SJSA1 (cell line): ENCODE measurements at places on chromosomes 3 and 15. TPM values are rescaled to one million over a fixed set of nuclear protein-coding genes. Genes with fewer than 3 reads are reported as not detected.
A peak's percentile ranks its signal among the peaks of the same experiment; 100 is the strongest.

Gene GOLGA8R
- total RNA-seq = 1.3 and 1.6 TPM in 2 replicates

Gene MYH15
- 0.05 TPM in 1 of 2 replicates, not detected in the other for total RNA-seq

Gene ACAD9
- 29.2 and 29.3 TPM in 2 replicates for total RNA-seq

Gene CHL1
- not detected in 2 replicates for total RNA-seq

Gene SCG3
- not detected in 2 replicates for total RNA-seq

DNA sequence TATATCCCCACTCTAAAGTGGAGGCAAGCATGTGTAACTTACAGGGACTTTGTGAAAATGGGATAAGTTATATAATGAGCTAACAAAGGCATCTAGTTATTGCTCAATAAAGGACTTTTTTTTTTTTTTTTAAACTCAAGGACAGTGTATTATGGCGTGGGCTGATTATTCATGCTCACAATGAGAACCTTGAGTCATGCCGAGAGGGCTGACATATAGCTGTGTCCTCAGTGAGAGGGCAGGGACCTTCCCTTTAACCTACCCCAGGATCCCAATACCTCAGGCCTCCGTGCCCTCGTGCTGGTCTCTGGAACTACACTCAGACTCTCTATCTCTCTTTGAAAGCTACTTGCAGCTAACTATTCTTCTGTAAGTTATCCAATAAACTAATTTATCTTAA lies 319.9 kb upstream of the ICE2 start:
- no peak overlapping the region for H3K4me3 ChIP-seq
- no peak for DNase-seq
- H3K36me3 ChIP-seq = no peaks in the 10 kb centered on the region
- no peaks in the 10 kb centered on the region for H3K4me1 ChIP-seq

DNA sequence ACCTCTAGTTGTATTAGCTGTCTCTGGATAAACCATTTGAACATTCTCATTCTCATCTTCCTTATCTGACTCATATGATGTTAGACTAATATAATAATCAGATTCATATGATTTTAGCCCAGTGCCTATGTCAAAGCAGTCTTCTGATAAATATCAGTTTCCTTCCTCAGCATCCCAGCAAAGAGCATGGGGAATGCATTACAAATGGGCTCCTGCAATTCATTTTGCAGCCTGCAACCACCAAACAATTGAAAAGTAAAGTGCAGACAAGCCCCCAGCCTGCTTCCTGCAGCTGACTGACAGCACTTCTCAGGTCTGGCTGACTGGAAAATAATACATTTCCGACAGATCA lies 78.2 kb upstream of the STAC start:
- H3K27me3 ChIP-seq = no peaks in the 10 kb centered on the region
- no peaks in the 10 kb centered on the region for H3K36me3 ChIP-seq
- no peak overlapping the region for H3K4me3 ChIP-seq
- no peak overlapping the region for H3K27ac ChIP-seq
- H3K4me1 ChIP-seq = peaks cover under 1% of the 10 kb centered on the region; the same call in 1 of the 2 replicates

GRCh38 chr3:42747581-42747980 lies 25.5 kb downstream of the CCDC13 start:
- H3K4me3 ChIP-seq = no peak overlapping the region
- H3K4me1 ChIP-seq = peaks cover 10% of the 10 kb centered on the region
- no peaks in the 10 kb centered on the region for H3K36me3 ChIP-seq

Gene C3orf22
- not detected in 2 replicates for total RNA-seq

DNA sequence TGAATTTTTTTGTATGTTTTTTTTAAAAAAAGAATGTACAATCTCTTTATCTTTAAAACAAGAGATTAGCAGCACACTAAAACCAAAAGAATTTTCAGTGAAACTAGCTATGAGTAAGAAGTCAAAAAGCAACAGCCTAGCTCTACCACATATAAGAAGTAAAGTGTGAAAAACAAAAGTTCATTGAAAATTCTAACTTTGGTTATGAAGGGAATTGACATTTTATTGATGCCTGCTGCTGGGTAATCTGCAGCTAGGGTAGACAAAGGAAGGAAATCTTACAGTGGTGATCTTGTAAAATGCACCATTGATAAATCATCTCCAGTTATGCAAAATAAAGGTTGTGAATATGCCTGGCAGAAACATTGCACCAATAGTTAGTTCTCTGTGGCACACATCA lies 37.8 kb upstream of the FOXB1 start:
- H3K4me3 ChIP-seq = no peak overlapping the region
- H3K27ac ChIP-seq = no peak overlapping the region
- no peaks in the 10 kb centered on the region for H3K36me3 ChIP-seq

DNA sequence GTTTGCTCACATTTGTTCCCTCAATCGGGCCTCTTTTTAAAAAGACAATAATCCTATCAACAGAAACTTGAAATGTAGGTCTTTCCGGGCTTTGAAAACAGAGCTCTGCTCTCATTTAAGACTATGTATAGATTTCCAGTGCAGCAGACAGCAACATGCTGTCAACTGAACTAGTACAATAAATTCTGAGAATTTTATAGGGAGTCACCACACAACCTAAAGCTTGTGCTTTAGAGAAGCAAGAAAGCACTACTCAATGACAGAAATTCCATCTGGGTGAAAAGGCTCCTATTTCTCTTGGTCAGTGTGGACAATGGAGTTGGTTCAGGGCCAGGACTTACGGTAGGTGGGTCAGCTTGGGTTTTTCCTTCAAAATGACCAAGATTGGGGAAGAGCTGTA lies 583.5 kb downstream of the ROBO1 start:
- H3K4me1 ChIP-seq = no peaks in the 10 kb centered on the region
- H3K27ac ChIP-seq = no peak overlapping the region
- no peaks in the 10 kb centered on the region for H3K27me3 ChIP-seq
- H3K4me3 ChIP-seq = no peak overlapping the region
- H3K36me3 ChIP-seq = no peaks in the 10 kb centered on the region

Gene CEP152
- 16.6 and 19.5 TPM in 2 replicates for total RNA-seq

GRCh38 chr3:22836131-22836530 lies 367.0 kb upstream of the UBE2E2 start:
- no peaks in the 10 kb centered on the region for H3K27me3 ChIP-seq
- no peaks in the 10 kb centered on the region for H3K36me3 ChIP-seq
- no peak overlapping the region for H3K4me3 ChIP-seq
- H3K4me1 ChIP-seq = no peaks in the 10 kb centered on the region
- no peak for DNase-seq

DNA sequence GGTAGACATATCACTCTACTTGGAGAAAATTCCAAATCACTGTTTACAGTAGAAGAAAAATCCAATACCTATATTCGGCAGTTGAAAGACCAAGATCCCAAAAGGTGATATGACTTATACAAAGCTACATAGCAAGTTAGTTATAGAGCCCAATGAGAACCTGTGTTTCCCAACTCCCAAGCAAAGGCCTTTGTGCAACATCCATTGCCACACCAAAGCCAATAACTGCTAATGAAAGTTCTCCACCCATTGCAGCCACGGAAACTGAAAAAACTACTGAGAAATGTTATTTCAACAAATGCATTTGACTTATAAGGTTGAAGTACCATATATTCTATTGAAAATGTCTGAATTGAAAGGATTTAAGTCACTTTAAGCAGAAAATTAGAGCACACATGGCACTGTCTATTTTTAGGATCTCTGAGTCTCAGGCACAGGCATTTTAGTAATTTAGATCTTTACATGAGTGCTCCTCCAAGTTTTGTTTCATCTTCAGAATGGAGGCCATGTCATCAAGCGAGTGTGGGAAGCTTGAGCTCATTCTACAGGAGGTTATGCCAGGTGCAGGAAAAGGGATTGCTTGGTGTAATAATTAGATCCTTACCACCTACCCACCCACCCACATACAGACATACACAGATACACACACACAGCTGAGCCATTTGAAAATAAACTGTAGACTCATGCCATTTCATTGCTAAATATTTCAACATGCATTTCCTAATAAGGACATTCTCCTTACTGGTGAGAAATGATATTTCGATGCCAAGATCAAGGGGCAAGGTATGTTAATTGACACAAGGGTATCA lies 19.7 kb upstream of the ANO10 start:
- H3K4me3 ChIP-seq = no peak overlapping the region
- H3K27ac ChIP-seq = no peak overlapping the region
- H3K36me3 ChIP-seq = no peaks in the 10 kb centered on the region
- no peak for DNase-seq
- H3K4me1 ChIP-seq = peaks cover 5% of the 10 kb centered on the region; the same call in 1 of the 2 replicates

- H3K4me1 ChIP-seq = no peaks in the 10 kb centered on the region
- H3K27me3 ChIP-seq = no peaks in the 10 kb centered on the region
- no peak for DNase-seq
- H3K27ac ChIP-seq = no peak overlapping the region
These were observed 27.9 kb upstream of the STRIT1 start for GRCh38 chr3:155321418-155321817.

DNA sequence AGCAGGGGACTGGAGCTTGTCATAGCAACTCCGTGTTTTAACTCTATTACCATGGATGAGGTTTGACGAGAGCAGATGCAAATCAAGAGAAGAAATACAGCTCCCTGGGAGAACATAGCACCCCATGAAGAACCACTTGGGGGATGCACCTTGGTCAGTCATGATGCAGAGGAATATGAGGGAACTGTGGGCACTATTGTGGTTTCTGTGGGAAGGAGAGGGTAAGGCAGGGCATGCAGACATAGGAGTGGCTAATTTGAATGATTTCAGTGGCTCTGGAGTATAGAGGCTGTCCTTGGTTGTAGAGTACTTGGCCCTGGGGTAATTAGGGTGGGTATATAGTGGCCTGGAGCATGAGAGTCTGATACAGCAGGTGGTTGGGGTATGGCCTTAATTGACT lies 131.9 kb downstream of the EDEM1 start:
- H3K27me3 ChIP-seq = no peaks in the 10 kb centered on the region
- H3K4me1 ChIP-seq = 0 out of 2 replicates have a peak, but pooled peaks cover 5% of the 10 kb centered on the region
- H3K27ac ChIP-seq = no peak overlapping the region
- no peaks in the 10 kb centered on the region for H3K36me3 ChIP-seq
- no peak for DNase-seq

Gene GLDN
- 0.32 TPM in 1 of 2 replicates, not detected in the other for total RNA-seq

GRCh38 chr15:40085266-40085665 lies 23.4 kb downstream of the BMF start:
- H3K36me3 ChIP-seq = no peaks in the 10 kb centered on the region
- H3K4me1 ChIP-seq = peaks cover 66% of the 10 kb centered on the region
- H3K27ac ChIP-seq = no peak overlapping the region; the same call in 1 of the 2 replicates
- no peak overlapping the region for H3K4me3 ChIP-seq
- peak; percentile 48 for DNase-seq

GRCh38 chr3:43364494-43364893 lies 78.2 kb downstream of the SNRK start:
- H3K4me1 ChIP-seq = no peaks in the 10 kb centered on the region
- no peak overlapping the region for H3K4me3 ChIP-seq
- no peaks in the 10 kb centered on the region for H3K36me3 ChIP-seq
- no peaks in the 10 kb centered on the region for H3K27me3 ChIP-seq
- H3K27ac ChIP-seq = no peak overlapping the region

Gene OCA2
- 0.11 TPM in 1 of 2 replicates, not detected in the other for total RNA-seq

Gene COL6A6
- not detected in 2 replicates for total RNA-seq

Gene COL6A5
- not detected in 2 replicates for total RNA-seq

Gene LRRK1
- total RNA-seq = 0.75 and 3.7 TPM in 2 replicates

GRCh38 chr15:67575039-67575502 lies 32.6 kb downstream of the MAP2K5 start:
- H3K36me3 ChIP-seq = peaks cover 2% of the 10 kb centered on the region; the same call in 1 of the 2 replicates
- no peak for DNase-seq
- no peaks in the 10 kb centered on the region for H3K4me1 ChIP-seq
- H3K4me3 ChIP-seq = no peak overlapping the region
- H3K27ac ChIP-seq = no peak overlapping the region
- no peaks in the 10 kb centered on the region for H3K27me3 ChIP-seq

DNA sequence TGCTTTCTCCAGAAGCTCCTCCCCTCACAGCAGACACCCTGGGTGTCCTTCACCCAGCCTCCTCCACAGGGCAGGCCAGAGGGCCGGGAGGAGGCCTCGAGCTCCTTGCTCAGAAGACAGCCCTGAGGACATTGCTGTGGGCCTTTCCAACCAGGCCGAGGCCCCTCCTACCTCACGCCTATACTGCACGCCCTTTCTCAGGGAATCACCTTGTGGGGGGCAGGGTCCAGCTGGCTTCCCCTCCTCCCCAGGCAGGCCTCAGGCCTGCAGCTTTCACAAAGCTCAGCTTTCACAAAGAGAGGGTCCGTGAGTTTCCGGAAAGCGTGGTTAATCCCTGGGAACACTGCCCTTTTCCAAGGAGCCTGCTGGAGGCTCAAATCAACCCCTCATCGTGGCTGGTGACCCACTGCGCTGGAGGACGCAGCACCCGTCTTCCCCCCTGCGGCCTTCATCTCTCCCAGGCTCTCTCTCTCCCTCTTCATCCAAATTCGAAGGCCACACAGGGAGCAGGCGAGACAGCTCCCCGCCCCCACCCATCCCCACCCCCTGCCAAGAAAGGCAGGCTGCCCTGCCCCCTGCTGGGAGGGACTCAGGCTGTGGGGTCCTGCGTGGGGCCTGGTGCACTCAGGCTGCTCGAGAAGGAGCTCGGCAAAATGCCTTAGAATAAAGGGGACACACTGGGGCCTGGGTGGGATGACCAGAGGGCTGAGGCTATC lies 79.4 kb downstream of the OCA2 start:
- H3K27me3 ChIP-seq = no peaks in the 10 kb centered on the region
- no peaks in the 10 kb centered on the region for H3K36me3 ChIP-seq
- H3K4me1 ChIP-seq = no peaks in the 10 kb centered on the region
- H3K4me3 ChIP-seq = no peak overlapping the region
- no peak for DNase-seq
- H3K27ac ChIP-seq = no peak overlapping the region

GRCh38 chr3:128655531-128655930 lies 4.9 kb upstream of the RPN1 start:
- H3K27ac ChIP-seq = no peak overlapping the region
- 0 out of 2 replicates have a peak, but pooled peaks cover under 1% of the 10 kb centered on the region for H3K4me1 ChIP-seq
- no peaks in the 10 kb centered on the region for H3K27me3 ChIP-seq
- peaks cover 1% of the 10 kb centered on the region for H3K36me3 ChIP-seq
- no peak overlapping the region for H3K4me3 ChIP-seq
- no peak for DNase-seq

- H3K36me3 ChIP-seq = peaks cover 90% of the 10 kb centered on the region
- no peak for DNase-seq
These were observed 7.3 kb downstream of the TRA2B start for GRCh38 chr3:185930393-185931107.

DNA sequence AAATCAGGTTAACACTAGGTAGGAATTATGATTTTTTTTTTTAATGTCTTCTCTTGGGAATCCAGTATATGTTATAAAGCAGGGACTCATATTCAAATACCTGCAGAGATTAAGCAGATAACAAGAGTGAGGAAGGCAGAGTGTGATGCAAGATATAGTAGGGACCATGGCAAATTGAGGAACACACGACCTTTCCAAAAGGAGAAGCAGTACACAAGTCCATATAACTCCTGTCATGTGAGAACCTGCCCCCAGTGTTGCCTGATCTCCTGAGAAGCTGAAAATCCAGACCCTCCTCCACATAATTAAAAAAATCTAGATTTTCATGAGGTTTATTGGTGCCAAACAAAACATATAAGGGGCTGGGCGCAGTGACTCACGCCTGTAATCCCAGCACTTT lies 3.6 kb downstream of the RFC4 start:
- H3K27ac ChIP-seq = no peak overlapping the region
- no peak for DNase-seq
- no peaks in the 10 kb centered on the region for H3K27me3 ChIP-seq
- peaks cover 27% of the 10 kb centered on the region for H3K4me1 ChIP-seq
- no peak overlapping the region for H3K4me3 ChIP-seq
